ENCODE measurements at places on chromosomes 5 and 9.
A peak's percentile ranks its signal among the peaks of the same experiment; 100 is the strongest.

- no peak for DNase-seq
These were observed 119.2 kb upstream of the BOD1 start for GRCh38 chr5:173735691-173736090.

DNA sequence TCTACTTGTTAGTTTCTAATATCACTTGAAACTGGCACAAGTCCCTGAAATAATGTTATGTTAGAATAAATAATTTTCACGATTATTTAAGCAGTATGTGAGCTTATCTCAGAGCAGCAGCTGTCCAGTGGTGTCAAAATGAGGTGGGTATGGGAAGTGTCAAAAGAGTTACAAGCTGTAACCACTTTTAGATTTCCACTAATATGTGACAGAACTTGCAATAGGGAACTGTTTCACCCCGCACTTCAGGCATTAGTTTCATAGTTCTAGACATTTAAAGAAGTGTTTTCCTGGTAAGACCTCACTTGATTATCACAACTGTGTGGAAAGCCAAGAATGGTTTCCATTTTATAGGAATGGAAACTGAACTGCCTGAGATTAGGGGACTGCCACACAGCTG lies 2.9 kb upstream of the ISCA1 start:
- DNase-seq: no peak

GRCh38 chr9:69944816-69945215 lies 98.8 kb upstream of the MAMDC2 start:
- no peak for DNase-seq

DNA sequence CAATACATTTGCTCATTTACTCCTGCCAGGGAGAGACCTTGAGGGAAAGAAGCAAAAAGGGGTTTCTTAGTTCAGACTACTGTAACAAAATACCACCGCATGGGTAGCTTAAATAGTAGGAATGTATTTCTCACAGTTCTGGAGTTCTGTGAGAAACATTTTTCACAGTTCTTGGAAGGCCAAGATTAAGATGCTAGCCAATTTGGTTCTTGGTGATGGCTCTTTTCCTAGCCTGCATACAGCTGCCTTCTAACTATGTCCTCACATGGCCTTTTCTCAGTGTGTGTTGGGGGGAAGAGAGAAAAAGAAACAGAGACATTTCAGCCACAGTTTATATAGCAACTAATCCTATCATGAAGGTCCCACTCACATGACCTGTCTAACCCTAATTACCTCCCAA lies 1644.7 kb upstream of the C9orf72 start:
- DNase-seq: no peak

- DNase-seq: no peak
These were observed 27.6 kb downstream of the TMEM245 start for GRCh38 chr9:109092051-109092580.

GRCh38 chr5:133757396-133757945 lies 145.1 kb upstream of the FSTL4 start:
- no peak for DNase-seq

DNA sequence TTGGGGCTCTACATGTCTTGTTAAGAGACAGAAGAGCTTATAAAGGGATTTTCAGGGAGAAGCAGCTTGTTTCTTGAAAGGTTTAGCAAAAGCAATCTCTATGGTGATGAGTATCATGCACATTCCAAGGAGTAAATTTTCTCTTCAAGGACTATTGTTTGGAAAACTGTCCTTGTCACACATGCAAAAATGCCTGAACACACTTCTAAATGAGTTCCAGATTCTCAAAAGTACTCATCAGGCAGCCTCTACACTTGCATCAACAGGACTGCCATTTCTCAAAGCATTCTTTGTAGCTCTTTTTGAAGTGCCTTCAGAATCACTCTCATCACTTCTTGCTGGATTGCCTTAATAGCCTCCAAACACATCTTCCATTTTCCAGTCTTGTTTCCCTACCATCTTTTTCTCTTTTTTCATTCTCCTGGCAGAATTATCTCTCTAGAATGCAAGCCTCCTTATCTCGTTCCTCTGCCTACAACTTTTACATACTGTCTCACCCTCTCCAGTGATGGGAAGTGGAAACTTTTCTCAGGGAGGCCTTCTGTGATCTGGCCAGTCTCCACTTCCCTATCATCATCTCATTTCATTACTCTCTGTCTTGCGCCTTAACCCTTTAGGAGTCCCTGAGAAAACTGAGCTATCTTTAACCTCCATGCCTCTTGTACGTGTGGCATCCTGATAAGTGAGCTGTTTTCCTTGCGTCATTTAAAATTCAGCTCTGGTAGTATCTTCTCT lies 631.5 kb upstream of the TLE4 start:
- DNase-seq: no peak

DNA sequence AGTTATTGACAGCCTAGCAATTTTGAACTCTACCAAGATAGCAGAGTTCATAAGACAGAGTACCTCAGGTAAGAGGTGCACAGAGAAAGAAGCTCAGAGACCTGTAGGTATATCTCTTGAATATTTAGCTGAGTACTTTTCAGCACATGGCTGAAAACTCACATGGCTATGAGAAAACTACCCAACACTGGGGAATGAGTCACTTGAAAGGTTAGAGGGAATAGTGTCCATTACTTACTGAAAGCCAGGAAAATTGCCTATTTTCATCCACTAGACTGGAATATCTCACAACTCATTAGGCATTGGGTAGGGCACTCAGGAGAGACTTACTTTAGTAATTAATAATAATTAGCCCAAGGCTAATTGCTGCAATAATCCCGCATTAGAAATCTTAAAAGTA lies 8.3 kb downstream of the TSLP start:
- no peak for DNase-seq

GRCh38 chr9:93942161-93942560 lies 13.0 kb downstream of the BARX1 start:
- no peak for DNase-seq

GRCh38 chr5:33772380-33772897 lies 119.4 kb downstream of the ADAMTS12 start:
- DNase-seq: no peak

- DNase-seq: no peak
These were observed 56.3 kb downstream of the INSYN2B start for GRCh38 chr5:169923988-169924387.

GRCh38 chr5:131751506-131751905 lies 45.3 kb downstream of the FNIP1 start:
- DNase-seq: no peak

DNA sequence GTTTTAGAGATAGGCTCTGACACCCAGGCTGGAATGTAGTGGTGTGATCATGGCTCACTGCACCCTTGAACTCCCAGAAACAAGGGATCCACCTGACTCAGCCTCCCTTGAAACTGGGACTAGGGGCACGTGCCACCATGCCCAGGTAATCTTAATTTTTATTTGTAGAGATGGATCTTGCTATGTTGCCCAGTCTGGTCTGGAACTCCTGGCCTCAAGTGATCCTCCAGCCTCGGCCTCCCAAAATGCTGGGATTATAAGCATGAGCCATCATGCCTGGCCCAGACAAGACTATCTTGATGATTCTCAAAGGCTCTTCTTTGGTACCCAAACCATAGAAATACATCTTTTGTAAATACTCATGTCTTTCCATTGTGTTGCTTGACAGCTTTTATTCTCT lies 10.8 kb downstream of the OSMR start:
- DNase-seq: no peak

- peak; percentile 8 for DNase-seq
These were observed 60.2 kb downstream of the FBXO38 start for GRCh38 chr5:148443998-148444397.

GRCh38 chr5:89686081-89686765 lies 723.3 kb downstream of the CETN3 start:
- DNase-seq: no peak

- no peak for DNase-seq
These were observed 18.6 kb upstream of the MTMR12 start for GRCh38 chr5:32331217-32331934.

DNA sequence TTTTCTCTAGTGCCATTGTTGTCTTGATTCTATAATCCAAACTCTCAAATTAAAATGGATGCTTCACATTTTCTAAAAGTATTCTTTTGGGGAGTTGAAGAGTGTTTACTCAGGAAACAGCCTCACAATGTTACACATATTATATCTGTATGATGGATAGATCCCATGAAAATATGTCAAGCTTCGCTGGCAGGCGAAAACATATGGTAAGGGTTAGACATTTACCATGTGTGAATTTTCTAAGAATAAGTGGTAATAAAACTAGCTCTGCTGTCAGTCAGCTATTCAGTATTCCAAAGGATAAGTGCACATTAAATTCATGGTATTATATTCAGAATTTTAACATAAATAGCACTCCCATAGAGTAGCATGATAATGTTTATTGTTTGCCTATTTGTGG lies 13.3 kb upstream of the ADCY2 start:
- no peak for DNase-seq

- DNase-seq: no peak
These were observed 436.3 kb upstream of the PAPPA start for GRCh38 chr9:115717298-115717697.

DNA sequence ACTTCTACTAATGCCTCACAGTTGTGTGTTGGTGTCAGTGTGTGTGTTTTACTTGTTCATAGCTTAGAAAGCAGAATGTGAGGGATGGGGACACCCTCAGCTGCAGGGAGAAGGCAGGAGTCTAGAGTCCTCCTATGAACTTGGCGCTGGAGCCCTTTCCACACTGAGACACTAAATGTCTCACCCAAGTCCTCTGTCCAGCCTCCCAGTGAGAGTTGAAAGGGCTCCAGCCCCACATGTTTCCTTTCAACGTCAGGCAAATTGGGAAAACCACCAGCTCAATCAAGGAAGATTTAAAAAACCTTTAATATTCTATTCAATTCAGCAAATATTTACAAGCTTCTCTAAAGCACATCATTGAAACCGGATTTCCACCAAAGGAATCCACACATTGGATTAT lies 167.6 kb upstream of the MSX2 start:
- DNase-seq: no peak

GRCh38 chr9:136857166-136857565 lies 5.0 kb downstream of the MAMDC4 start:
- DNase-seq: no peak

DNA sequence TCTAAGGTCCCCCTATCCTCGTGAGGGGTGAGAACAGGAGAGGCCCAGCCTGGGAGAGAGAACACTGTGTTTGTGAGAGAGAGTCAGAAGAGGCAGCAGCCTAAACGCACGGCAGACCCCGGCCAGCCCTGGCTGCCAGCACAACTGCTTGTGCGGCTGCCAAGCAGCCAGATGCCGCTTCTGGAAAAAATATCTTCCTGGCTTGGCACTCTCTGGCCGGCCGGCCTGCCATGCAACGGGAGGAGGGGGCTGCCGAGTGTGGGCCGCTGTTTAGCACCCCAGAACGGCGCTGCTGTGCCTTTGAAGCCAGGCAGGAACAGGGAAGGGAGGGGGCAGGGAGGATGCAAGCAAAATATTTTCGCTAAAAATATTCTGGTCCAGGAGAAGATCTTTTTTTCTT lies 105.0 kb downstream of the FGF18 start:
- DNase-seq: no peak

DNA sequence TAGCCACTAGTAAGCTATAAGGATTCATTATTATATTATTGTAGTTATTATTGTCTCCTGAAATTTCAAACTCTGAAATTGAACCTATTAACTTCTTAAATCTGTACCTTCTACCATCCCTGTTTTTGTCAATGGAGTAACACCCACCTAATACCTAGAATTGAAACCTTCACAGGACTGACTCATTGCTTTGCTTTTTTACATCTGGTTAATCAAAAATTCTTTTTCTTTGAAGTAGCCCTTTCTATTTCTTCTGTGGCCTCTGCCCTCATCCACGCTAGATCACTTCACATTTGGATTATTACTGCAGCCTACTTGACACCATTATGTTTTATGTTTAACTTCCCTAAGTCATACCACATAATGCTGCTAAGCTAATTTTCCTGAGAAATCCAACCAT lies 35.6 kb downstream of the RBM27 start:
- DNase-seq: no peak
